ENCODE measurements at places on chromosomes 6 and 20.

DNA sequence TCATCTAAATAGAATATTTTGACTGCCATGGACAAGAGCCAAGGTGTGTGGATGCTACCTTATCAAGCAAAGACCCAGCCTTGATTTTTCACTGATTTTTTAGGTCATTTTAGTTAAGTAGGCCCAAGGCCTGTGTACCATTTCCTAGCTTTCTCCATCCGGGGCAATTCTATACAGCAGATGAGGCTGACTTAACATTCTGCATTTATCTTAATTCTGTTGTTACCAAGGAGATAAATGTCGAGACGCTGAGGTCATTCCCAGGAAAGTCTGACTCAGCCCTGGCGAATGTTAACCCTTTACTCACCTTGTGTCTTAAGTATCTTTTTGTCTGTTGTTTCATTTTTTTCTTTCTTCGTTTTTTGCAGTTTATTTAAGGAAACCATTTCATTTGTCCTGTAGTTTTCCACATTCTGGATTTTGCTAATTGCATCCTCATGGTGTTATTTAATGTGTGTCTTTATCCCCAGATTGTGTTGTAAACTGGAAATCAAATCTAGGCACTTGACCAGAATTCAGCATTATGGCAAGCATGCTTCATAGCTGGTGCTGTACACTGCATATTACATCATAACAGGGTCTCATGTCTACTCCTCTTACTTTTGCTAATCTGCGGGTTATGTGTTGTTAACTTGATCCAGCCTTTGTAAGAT, 277.0 kb downstream of the CDKAL1 start:
- DNase-seq = peak; percentile 98

DNA sequence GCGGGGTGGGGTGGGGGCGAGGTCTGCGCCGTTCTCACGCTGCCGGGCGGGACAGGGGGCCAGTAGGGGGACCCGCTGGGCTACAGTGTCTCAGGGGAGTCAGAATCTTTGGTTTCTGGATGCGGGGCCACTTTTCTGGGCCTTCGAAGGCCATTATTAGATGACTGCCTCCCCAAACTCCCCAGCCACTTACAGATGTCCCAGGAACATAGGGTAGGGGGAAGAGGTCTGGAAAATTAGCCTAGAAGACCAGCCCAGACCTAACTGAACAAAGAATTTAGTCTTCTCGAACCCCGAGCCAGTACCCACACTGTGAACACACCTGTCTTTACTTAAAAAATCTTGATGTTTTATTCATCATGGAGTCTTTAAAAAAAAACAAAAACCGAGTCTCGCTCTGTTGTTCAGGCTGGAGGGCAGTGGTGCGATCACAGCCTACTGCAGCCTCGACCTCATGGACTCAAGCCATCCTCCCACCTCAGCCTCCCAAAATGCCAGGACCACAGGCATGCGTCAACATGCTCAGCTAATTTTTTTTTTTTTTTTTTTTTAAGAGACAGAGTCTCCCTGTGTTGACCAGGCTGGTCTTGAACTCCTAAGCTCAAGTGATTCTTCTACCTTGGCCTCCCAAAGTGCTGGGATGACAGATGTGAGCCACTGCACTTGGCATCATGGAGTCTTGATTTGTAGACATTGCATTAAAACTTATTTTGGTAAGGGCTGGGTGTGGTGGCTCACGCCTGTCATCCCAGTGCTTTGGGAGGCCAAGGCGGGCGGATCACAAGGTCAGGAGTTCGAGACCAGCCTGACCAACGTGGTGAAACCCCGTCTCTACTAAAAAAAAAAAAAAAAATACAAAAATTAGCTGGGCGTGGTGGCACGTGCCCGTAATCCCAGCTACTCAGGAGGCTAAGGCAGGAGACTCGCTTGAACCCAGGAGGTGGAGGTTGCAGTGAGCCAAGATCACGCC, 3.3 kb upstream of the SLC29A1 start:
- DNase-seq = no peak

- no peak for DNase-seq
These were observed 4.5 kb upstream of the CPNE1 start for GRCh38 chr20:35669221-35669620.

- DNase-seq = peak; percentile 6
These were observed 4.0 kb downstream of the STK4 start for GRCh38 chr20:44970243-44970757.

DNA sequence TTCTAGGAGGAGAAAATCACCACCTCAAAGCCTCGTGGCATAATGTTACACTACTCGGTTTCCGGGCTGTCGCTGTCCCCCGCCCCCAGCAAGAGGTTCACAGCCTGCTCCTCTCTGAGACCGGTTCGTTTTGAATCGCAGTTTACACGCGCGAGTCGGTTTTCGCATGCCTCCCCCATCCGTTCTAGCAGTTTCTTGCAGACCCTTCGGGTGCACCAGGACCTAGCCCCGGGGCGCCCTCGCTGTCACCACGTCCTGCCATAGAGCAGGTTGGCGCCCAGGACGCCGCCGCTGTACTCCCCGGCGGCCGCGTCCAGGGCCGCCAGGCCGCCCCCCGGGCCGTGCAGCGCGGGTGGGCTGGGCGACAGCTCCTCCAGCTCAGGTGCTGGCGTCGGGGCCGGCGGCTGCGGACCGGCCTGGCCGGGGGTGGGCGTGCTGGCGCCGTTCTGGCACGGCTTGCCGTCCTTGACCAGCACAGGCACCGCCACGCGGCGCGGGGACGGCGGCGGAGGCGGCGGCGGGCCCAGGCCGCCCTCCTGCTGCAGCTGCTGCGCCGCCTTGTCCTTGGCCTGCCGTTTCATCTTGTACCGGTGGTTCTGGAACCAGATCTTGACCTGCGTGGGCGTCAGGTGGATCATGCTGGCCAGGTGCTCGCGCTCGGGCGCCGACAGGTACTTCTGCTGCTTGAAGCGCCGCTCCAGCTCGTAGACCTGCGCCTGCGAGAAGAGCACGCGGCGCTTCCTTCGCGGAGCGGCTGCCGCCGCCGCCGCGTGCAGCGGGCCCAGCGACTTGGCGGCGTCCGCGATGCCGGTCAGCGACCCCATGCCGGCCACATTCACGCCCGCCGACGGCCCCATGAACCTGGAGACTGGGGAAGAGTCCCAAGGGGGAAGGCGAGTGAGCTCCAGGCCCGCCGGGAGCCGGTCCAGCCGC, 1.4 kb downstream of the NKX2-4 start:
- DNase-seq = no peak

DNA sequence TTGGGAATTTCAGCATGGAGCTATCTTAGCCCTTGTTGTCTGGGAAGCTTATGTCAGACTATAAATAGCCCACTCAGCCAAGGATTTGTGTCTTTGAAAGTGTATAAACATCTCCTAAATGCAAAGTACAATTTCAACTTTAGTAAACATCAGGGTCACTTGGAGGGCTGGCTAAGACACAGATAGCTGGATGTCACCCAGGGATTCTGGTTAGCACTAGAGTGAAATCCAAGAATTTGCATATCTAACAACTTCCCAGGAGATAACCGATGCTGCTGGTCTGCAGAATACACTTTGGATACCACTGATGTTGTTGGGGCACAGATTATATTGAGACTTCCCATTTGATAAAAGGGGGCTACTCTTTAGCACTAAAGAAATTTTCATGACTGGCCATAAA, 130.9 kb downstream of the PAX1 start:
- DNase-seq = no peak

DNA sequence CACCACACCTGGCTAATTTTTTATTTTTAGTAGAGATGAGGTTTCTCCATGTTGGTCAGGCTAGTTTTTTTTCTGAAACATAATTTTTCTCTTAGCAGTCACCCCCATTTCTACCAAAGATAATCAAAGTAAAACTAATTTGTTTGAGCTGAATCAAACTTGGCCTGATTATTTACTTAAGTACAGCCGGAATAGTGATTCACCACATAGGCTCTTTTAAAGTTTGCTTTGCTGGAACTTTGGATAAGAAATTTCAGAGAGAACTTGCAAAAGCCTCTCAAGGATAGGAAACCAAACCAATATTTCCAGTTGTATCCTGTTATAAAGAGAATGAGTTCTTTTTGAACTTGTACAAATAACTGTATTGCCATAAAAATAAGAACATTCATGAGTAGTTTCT, 105.0 kb upstream of the SYNCRIP start:
- DNase-seq = peak; percentile 85

DNA sequence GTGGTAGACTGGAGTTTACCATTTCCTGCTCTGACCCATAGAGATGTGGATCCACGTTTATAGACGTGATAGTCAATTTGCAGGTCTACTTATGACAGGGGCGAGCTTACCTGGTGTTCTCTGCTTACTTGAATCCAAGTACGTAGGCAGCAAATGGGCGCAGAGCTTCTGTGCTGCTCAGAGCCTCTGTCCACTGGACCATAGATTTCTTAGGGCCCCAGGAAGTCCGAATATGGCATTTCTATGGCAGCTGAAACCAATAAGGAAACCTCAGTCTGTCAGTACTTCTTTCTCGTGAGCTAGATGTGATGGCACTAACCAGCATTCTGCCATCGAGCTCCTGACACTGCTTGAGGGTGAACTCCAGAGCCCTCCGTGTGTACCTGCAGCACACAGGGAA, 19.5 kb upstream of the NPEPL1 start:
- DNase-seq = no peak

DNA sequence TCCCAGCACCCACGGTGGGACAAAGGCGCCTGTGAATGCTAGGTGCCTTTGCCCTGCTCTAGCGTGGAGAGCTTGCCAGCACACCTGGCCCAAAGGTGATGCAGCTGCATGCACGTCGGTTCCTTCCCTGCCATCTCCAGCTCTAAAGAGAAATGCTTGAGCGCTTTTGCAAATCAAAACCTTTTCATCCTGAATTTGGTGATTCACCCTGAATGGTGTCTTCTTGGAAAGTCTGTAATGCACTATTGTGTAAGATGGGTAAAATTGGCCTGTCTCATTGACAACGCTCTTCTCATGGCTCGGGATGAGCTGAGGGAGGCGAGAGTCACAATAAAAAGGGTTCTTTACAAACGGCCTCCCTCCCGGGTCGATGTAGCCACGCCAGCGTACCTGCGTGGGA, 103.1 kb upstream of the ID4 start:
- no peak for DNase-seq

- DNase-seq = peak; percentile 20
These were observed 3.5 kb downstream of the SCML4 start for GRCh38 chr6:107820338-107821261.

- DNase-seq = peak; percentile 56
These were observed 127.1 kb upstream of the AHI1 start for GRCh38 chr6:135624402-135625295.

DNA sequence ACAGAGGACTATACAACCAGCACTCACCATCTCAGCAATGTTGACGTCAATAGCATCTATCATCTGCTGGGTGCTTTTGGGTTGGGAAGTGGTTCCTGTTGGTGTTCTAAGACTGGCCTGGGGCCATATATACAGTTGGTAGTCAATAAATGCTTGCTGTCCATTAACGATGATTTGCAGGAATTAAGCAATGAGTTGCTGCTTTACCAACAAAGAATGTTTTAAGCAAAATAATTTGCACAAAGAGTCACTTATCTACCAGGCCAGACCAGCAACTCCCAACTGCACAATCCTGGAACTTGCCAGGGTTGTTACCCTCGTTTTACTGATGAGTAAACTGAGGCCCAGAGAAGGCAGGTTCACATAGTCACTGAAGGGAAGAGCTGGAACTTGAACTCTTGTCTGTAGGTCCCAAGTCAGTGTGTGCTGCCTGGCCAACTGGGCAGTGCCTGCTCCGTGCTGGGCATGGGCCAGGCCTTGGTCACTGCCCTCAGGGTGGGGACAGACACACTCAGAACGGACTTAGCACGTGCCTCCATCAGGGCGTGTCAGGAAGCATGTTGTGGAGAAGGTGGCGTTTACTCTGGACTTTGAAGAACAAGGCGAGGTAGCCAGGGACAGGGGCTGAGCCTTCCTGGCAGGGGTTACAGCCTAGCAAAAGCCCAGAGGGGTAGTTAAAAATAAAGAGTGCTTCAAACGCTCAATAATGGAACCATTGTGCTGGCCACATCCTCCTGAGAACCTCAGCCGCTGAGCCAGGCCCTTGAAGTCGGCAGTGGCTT, 2.5 kb upstream of the SRC start:
- DNase-seq = no peak

Data from astrocyte of the spinal cord (primary cell).